IMR-90 (cell line): ENCODE measurements at places on chromosomes 12 and 14. TPM values are rescaled to one million over a fixed set of nuclear protein-coding genes. Genes with fewer than 3 reads are reported as not detected.

Gene KLRC2
- polyA plus RNA-seq: not detected in 2 replicates

Gene LRFN5
- polyA plus RNA-seq: 1.8 TPM in 2 replicates

Gene MUCL1
- not detected in 2 replicates for polyA plus RNA-seq

Gene OTUB2
- polyA plus RNA-seq: 1.0 and 1.1 TPM in 2 replicates

Gene SMIM41
- not detected in 2 replicates for polyA plus RNA-seq

Gene LAG3
- 0.41 and 0.66 TPM in 2 replicates for polyA plus RNA-seq

Gene MOK
- 48.1 and 48.5 TPM in 2 replicates for polyA plus RNA-seq

- DNase-seq: no peak
Observed at GRCh38 chr14:101959277-101959676, 5.1 kb upstream of the DYNC1H1 start.

- DNase-seq: peak; percentile 94
Observed at GRCh38 chr14:65412032-65412846, at the start of gene FUT8. FUT8 (plus strand) TSS chr14:65412730; CDS start chr14:65561564, 148,834 bp downstream.

DNA sequence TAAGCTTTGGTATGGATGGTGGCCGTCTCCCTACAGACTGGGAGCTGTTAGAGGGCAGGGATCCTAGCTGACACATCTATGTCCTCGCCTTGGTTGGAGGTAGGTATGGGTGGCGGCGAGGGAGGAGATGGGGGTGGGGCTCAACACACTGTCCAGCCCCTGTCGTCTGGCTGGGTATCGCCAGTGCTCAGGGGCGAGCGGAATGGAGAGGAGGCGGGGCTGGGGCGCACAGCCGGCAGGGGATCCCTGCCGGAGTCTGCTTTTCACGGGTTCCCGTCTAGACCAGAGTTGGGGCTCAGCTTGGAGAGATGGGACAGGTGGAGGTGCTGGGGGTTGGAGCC lies 16.1 kb downstream of the TAMALIN start:
- no peak for DNase-seq

GRCh38 chr14:105943973-105944602 lies 417.7 kb downstream of the TMEM121 start:
- no peak for DNase-seq

- DNase-seq: peak; percentile 59
Observed at GRCh38 chr12:12686925-12687324, 9.1 kb downstream of the GPR19 start.

DNA sequence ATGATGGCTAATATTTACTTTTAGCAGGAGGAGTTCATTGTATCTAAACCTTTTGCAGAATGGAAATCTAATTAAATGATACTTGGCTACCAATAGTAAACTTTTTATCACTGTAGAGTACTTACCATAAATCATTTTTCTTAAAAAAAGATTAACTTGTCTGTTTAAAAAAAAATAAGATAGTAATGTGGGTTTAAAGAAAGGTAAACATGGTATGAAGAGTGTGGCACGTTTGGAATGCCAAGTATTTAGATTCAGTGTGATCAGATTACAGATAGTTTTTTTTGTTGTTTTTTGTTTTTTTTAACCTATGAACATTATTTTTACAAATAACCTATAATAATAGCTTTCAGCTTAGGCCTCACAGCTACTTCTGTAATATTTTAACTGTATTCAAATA lies 25.8 kb downstream of the KTN1 start:
- DNase-seq: no peak

DNA sequence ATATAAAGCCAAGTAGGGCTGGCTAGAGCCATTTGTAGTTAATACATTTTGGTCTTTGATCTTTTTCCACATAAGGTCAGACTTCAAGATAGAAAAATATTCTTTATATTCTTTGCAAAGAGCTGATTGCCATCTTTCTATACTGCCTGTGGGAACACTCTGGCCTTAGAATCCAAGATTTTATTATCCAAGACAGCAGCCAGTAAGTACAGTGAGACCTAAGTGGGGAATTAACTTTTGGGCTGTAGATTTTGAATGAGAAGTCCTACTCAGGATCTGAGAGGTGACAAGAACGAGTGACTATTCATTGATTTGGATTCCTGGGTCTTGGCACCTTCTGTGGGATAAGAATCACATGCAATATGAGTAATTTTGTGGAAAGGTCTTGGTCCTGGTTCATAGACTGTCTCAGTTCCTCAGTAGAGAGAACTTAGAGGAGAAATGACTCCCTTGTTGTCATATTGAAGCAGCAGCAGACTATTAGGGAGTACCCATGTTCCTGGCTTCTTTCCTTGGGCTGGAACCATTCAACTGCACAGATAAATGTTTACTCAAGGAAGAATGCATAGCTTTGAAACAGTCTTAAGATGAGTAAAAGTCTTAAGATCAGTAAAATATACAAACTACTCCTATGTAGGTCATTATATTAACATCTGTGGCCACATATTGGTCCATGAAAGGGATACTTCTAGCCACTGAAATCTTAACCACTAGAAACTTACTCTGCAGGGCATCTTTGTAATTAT lies 353.8 kb downstream of the RAD51B start:
- DNase-seq: peak; percentile 84

GRCh38 chr14:24280797-24281460 lies 9.5 kb upstream of the RABGGTA start:
- no peak for DNase-seq

- DNase-seq: no peak
Observed at GRCh38 chr12:464484-465267, 4.9 kb downstream of the B4GALNT3 start.

- DNase-seq: no peak
Observed at GRCh38 chr12:8841778-8842177, 19.4 kb downstream of the A2ML1 start.

DNA sequence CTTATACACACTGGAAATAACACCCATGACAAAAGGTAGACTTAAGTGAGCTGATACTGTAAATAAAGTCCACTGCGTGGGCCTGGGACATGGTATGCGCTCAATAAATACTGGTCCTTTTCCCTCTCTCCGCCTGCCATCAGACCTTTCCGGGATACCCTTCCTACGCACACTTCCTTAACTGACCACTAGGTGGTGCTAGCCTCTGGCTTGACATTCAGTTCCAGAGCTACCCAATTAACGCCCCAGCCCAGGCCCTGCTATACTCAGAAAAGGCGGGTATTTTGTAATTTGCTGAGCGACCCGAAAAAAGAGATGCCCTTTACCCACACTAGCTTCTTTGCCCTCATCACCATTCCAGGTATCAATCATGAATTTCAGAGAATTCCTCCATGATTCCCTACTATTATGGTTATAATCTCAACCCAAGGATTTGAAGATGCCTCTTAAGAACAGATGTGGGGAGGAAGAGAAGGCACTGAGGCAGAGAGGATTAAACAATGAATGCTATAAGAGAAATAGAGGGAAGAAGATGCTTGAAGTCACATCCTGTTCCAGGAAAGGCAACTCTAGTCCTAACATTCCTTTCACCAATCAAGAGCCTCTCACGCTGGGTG lies 3.9 kb upstream of the LRP1 start:
- DNase-seq: peak; percentile 69

DNA sequence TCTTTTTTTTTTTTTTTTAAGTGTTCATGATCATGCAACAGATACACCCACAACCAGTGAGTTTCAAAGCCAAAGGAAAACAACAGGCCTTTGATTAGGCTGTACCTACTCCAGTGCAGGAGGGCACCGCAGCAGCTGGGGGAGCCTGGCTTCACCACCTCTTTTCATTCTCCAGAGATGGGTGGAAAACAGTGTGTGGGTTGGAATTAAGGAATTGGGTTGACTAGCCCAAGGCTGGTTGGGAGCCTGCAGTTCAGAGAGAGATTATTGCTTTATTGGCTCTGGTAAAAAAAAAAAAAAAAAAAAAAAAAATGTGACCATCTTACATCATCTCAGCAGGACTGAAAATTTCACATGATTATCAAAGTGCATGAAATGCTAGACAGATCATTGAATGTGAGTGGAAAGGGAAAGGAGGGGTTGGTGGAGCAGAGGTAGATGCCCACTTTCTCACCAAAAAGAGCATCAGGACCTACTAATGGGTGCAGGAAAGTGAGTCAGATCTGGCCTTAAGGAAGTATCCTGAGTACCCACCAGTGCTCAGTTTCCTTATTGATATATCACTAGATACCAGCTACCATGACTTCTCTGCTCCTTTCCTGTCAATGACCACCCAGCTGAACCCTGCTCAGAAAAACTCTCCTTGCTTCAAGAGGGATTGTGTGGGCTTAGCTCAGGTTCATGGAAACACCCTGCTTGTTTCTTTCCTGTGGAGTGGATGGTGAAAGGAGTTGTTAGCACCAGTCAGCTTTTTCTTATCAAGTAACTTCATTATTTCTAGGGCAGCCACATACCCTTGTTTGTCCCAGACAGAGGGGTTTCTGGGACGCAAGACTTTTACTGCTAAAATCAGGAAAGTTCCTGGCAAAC lies 54.8 kb upstream of the DYRK2 start:
- DNase-seq: no peak

DNA sequence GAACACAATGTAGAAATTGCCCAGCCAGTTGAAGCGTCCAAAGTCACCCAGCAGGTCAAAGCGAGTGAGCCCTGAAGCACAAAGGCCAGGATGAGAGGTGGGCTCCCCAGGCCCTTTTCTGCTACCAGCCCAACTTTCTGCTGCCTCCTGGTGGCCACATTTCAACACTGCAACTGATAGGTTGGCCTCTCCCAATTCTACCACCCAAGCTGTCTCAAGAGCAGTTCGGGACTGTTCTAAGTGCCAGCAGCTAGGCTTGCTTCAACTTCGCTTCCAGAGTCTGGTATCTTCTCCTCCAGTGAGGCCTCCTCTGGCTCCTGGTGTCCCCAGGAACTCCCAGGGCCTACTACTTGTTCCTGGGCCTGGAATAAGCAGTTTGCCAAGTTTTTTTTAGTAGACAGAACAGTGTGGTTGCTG lies 3.4 kb upstream of the DHH start:
- peak; percentile 30 for DNase-seq
